COLO829 (cell line): ENCODE measurements at places on chromosomes 16 and 17.

- no peak for DNase-seq
Observed at GRCh38 chr17:19271780-19272357, 34.7 kb downstream of the EPN2 start.

DNA sequence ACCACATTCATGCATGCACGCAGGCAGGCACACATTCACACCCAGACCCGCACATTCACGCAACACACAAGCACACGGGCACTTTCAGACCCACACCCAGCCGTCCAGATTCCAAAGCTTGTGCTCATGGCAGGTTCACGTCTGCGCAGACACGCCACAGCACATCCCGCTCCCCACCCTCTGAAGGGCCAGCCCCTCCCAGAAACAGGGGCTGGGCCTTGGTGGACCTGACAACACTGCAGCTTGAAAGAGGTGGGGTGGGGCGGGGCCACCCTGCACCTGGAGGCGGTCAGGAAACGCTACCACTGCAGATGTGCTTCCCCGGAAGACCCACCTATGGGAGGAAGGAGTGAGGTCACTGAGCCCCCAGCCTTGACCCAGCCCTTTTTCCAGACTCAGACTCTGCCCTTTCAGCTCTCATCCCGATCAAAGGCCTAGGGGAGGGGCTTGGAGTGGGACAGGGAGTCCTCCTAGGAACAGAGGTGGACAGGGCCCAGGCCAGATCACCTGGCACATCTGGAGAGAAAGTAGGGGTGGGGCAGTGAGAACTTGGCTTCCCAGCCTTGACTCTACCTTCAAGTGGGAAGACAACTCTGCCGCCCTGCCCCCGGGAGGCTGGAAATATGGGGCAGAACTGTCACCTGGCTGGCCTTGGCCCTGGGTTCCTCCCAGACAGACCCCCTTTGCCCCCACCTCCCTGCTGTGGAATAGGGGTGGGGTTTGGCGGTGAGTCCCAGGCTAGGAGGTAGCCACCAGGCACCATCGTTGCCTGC, 11.0 kb downstream of the P3H4 start:
- no peak for DNase-seq

DNA sequence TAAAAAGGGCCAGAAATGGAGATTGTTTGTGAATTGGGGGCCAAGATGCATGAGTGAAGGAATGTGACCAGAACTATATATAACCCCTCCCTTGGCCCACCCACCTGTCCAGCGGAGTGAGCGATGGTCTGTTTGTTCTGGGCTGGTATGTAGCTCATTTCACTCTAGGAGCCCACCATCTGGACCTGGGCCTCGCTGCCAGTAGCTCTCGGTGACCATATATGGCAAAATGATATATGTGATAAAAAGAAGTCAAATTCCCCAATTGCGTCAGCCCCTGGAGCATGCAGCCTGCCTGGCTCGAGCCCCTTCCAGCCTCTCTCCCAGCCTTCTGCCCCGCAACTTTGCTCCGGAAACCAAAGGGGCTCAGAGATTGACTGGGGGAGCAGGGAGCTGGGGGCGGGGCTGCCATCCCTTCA, 47.3 kb downstream of the CCDC42 start:
- DNase-seq = no peak

- DNase-seq = no peak
Observed at GRCh38 chr17:80996422-80997305, 5.0 kb downstream of the CHMP6 start.

- DNase-seq = no peak
Observed at GRCh38 chr17:28199728-28200127, 119.3 kb upstream of the TMEM97 start.

DNA sequence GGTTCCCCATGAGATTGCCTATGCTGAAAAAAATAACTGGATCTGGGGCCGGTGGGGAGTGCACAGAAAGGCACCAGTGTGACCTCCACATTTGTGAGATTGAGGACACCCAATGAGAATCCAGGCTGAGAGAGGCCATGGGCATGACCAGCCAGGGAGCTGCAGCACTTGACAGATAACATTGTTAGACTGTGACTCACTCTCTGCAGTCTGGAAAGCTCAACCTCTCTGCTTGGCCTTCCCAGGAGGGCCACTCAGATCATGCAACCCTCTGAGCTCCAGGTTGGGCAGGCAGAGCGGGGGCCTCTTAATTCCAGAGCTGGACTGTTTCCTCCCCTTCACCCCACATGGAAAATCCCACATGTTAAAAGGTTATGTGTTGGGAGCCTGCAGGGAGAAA, 30.1 kb downstream of the FZD2 start:
- peak; percentile 74 for DNase-seq
